LHCN-M2 (cell line): ENCODE measurements at places on chromosomes 5 and 9.

DNA sequence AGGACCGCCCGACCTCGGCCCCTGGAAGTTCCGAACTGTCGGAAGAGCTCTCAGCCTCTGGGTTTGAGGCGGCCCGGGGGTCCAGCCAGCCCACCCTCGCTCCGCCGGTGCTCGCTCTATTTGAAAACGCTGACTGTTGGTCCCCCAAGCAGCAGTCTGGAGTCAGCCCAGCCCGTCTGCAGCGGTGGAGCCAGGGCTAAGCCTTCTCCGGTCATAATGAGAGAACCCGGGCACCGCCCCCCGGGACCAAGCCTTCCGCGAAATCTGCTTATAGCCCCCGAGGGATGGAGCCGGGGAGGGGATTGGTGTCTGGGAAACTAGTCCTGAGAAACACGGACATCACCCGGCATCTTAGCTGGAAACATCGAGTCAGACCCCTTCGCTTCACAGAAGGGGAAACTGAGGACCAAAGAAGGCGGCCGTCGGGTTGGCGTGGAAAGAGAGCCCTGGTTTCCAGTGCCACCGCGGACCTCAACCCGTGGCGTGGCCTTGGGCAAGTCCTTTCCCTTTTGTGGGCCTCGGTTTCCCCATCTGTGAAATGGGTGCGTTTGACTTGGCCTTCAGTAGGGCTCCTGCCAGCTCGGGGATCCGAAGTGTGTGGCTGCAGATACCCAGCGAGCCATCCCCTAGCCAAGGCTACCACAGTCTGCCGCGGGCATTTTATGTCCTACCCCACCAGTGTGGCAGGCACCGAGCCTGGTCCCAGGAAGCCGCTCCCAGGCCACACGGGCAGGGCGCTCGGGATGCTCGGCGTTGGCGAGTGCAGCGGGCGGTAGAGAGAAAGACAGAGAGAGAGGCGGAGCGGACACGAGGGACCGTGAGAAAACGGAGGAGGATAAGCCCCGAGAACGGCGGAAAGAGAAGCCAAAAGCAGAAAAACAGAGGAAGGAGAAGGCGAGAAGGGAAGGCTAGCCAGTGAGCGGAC lies 857 bp downstream of the ADAM19 start:
- DNase-seq: peak; percentile 54

DNA sequence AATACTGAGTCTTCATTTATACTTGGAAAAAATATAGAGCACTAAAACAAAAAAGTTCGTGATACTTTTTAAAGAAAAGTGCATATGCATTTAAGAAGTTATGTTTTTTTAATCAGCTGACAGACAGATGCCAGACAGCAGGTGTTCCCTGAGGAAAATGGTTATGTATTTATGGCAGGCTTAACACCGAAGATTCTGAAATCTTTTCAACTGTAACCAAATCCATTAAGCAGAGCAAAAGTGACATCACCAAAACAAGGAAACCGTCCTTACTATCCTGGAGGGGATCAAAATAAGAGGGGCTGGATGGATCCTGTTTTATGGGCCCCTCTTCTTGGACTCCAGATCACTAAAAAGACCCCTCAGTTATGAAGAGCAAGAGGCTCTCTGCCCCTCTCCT lies 404.9 kb upstream of the ADAMTS16 start:
- no peak for DNase-seq

GRCh38 chr9:89008055-89008743 lies 16.9 kb downstream of the S1PR3 start:
- no peak for DNase-seq

DNA sequence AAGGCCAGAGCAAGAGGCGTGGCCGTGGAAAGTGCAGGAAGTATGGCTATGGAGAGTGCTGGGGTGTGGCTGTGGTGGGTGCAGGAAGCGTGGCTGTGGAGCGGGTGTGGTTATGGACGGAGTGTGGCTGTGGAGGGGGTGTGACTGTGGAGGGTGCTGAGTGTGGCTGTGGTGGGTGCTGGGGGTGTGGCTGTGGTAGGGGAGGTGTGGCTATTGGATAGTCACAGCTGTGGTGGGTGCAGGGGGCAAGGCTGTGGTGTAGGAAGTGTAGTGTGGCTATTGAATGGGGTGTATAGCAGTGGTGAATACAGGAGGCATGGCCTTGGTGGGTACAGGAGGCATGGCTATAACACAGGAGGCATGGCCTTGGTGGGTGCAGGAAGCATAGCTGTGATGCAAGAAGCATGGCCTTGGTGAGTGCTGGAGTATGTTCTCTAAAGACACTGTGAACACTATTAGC lies 40.8 kb upstream of the SPATA31C2 start:
- no peak for DNase-seq

- DNase-seq: no peak
Observed at GRCh38 chr9:92968081-92968480, 20.8 kb downstream of the FGD3 start.

DNA sequence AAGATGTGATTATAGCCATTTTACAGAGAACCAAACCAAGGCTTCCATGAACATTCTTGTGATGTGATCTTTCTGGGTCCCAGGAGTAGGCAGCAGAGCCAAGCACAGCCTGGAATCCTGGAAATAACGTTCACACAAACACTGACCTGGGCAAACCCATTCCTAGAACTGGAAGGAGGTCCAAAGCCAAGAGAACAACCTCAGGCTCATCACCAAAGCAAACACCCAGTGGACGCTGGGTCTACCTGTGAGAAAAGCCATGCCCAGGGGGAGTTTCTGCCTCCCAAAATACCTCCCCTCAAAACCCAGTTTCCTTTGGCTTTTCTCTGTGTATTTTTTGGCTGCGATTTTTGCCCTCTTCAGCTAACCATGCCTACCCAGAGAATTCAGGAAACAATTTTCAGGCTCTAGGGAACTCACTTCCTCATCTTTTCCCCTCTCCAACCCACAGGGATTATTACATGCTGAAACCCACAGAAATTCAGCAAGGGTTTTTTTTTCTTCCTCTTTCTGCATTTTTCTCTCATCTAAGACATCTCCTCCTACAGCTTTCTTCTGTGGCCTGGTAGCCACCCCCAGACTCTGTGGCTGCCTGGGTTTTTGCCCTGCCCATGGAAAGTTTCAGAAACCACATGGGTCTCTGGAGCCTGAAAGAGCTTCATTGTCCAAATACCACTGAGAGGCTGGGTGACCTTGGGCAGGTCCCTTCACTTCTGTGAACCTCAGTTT lies 75.0 kb downstream of the TNC start:
- no peak for DNase-seq

GRCh38 chr5:42612750-42613366 lies 143.8 kb upstream of the CCDC152 start:
- DNase-seq: peak; percentile 63
